Right renal cortex interstitium (tissue), 3 donors: ENCODE measurements at places on chromosomes 11 and 22. TPM values are rescaled to one million over a fixed set of nuclear protein-coding genes. Genes with fewer than 3 reads are reported as not detected.

The MS4A4A gene
- polyA plus RNA-seq: 6.6 TPM

GRCh38 chr11:109208121-109208520 lies 213.9 kb upstream of the C11orf87 start:
- no peak for DNase-seq

DNA sequence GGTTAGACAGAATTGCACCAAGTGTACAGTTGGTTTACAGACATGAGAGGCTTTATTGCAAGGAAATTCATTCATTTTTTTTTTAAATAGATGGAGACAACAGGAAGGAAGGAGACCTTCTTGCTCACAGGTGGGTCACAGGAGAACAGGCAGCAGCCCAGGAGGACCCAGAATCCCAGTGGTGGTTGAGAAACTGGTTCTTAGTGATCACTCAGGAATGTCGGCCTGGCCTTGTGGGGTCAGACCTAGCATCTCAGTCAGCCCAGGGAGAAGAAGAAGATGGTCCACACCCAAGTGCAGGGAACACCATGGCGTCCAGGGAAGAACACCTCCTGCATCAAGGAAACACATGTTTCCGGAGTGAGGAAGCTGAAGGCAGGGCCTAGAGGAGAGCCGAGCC lies 849 bp downstream of the KRTAP5-11 start:
- no peak for DNase-seq

DNA sequence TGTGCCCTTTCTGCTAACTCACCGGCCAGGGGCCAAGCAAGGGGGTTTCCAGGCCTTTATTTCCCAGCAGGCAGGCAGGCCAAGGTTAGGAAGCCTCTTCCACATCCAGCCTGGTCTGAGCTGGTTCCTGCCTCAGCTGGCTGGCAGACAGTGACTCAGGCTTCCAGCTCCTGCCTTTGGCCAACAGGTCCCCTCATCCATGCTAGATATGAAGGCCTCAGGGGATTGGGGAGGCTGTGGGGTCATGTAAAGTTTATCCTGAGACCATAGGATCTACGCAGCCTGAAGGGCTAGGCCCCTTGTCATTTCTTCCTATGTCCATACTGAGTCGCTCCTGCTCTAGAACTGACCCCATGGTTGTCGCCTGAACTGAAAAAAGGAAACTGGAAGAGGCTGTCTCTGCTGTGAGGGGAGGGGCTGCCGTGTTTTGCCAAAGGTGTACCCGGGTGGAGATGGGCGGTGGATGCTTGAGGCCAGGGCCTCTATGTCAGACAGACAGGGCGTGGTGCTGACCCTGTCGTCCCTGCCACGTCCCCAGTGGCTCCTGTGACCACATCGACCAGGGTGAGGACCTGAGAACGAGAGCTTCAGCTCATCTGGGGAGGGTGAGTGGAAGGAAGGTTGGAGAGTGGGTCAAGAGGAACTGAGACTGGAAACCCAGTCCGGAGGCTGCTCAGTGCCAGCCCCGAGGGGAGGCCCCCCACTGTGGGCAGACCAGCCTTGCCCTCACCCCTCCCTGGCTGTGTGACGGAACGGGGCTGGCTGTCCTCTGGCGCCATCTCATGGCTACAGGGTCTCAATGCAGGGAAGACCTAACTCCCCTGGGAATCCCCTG lies 17.0 kb downstream of the P2RY6 start:
- DNase-seq: peak; percentile 56

DNA sequence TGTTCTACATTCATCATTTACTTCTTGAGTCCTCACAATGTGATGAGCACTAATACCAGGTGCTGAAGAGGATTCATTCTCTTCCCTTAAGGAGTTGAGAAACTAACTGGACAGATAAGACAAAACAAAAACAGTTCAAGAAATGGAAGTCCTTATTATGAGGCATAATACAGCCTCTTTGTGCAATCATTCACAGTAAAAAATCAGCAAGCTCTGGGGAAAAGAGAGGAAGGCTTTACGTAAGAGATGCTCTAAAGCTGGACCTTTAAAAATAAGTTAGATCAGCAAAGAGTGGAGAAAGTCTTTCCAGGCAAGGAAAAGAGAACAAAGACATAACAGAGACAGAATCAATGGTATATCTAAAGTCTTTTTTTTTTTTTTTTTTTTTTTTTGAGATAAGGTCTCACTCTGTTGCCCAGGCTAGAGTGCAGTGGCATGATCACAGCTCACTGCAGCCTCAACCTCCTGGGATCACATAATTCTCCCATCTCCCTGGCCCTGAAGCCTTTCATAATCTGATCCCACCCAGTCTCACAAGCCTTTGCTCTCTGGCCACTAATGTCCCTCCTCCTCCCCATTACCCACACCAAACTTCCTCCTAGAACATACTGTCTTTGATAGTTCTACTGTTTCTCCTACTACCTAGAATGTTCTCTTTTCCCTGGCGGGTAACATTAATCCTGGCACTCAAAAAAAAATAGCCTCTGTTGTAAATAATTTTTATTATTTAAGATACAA lies 40.9 kb downstream of the MRTFA start:
- DNase-seq: no peak

GRCh38 chr11:2381494-2382128 lies 4.5 kb downstream of the CD81 start:
- no peak for DNase-seq

GRCh38 chr11:71206186-71206585 lies 46.2 kb downstream of the SHANK2 start:
- DNase-seq: no peak

DNA sequence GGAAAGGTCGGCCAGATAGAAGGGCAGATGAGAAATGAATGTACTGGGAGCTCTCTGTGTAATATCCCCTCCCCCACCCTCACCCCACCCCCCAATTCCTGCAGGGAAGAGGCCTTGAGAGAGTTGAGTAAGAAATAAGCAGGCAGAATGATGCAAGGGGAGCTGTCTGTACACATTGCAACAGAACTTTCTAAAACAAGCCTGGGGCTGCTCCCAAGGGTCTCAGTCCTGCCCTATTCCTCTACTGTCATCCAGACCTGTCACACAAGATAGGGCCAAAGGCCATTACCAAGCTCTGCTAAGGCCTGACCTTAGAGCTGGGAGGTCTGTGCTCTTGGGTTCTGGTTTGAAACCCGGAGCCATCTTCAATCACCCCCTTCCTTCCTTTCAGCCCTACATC lies 5.7 kb upstream of the DGAT2 start:
- DNase-seq: no peak

DNA sequence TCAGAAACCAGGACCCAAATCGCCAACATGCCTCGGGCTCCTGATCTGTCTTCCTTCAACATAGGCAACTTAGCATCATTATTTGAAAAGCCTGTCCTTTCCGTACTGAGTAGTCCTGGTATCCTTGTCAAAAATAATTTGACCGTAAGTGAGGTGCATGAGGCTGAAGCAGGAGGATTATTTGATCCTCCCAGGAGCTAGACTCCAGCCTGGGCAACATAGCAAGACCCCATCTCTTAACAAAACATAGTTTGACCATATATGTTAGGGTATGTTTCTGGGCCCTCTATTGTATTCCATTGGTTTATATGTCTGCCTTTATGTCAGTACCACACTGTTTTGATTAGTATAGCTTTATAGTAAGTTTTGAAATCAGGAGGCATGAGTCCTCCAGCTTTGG lies 112.5 kb downstream of the MICAL3 start:
- no peak for DNase-seq

- no peak for DNase-seq
Observed at GRCh38 chr11:122173074-122173450, 57.0 kb upstream of the BLID start.

The BATF2 gene
- 3.0 TPM for polyA plus RNA-seq

- no peak for DNase-seq
Observed at GRCh38 chr22:49664891-49665290, 162.8 kb downstream of the BRD1 start.

DNA sequence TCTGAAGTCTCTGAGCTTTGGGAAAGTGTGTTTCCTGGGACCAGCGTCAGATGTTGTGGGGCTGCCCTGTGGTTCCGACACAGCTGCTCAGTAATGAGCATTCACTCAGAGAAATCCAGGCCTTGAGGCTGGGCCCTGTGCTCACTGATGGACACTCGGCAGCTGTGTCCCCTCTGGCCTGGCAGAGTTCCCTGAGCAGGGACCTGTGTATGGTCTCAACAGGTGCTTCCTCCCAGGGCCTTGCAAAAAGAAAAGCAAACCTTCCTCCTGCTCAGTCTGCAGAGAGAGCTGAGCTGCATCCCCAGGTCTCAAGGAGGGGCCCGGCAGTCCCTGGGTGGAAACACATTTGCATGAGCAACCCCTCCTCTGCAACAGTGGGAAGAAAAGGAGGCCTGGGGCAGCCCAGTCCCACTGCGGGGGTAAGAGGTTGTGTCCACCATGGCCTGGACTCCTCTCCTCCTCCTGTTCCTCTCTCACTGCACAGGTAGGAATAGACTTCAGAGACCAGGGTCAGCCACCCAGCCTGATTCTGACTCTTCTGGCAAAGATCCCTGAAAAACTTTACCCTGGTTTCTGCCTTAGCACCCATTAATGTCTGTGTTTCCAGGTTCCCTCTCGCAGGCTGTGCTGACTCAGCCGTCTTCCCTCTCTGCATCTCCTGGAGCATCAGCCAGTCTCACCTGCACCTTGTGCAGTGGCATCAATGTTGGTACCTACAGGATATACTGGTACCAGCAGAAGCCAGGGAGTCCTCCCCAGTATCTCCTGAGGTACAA lies 131.2 kb downstream of the VPREB1 start:
- no peak for DNase-seq

DNA sequence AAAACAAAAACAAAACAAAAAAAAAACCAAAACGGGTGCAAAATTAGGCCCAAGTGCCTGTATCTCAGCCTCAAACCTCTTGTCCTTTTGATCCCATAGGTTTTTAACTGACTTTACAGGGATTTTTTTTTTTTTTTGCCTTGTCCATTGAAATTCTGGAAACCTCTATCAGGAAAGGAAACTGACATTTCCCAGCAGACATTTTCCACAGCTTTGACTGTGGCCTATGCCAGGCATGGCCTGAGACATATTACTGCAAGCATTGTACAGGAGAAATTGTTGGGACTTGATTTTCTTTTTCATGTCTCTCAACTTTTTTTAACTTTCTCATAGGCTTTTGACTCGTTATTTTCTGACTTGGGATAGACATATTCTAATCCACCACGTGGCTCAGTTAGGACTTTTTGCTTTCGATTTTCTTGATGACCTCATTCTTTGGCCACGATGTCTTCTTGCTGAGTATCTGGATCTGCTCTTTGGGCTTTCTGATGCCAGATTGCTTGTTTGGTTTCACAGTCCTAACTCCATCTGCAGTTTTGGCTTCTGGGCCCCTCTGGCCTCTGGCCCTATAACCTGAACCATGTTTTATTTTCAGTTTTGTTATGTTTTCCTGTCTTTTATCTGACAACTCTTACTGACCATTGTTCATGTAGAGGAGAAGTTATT lies 336.1 kb upstream of the C11orf87 start:
- DNase-seq: no peak

The JAML gene
- polyA plus RNA-seq: 2.4 TPM

The PKDREJ gene
- 0.28 TPM for polyA plus RNA-seq

GRCh38 chr22:36365020-36365411 lies 22.8 kb downstream of the MYH9 start:
- DNase-seq: no peak

DNA sequence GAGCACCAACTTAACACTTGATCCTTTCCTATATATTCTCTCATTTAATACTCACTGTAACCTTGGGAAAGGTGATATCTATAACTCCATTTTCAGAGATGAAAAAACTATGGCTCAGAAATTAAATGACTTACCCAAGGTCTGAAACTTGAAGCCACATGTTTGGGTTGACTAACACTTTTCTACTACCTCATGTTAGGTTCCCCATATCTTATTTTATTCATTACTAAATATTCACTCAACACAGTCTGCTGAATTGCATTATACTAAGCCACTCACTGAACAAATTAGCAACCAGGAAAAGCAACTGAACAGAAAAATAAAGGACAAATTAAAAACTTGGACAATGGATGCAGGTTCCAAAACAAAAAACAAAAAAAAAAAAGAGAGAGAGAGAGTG lies 59.9 kb downstream of the FAM168A start:
- no peak for DNase-seq

DNA sequence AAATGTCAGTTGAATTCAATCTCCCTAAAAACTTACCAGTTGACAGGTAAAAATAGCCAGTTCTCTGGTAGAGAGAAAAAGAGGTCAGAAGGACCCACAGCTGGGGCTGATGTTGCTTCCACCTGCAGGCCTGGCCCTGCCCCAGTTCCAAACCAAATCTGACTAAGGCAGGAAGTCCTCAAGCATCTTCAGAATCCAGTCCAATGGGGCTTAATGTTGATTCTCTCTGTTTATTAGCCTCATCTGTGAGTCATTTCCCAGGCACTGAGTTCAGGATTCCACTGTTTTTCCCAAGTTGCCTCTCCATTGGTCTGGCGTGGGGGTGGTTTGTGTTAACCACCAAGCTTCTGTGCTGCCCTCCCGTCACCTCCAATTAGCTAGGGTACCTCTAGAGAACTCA lies 601.8 kb downstream of the INSC start:
- no peak for DNase-seq

DNA sequence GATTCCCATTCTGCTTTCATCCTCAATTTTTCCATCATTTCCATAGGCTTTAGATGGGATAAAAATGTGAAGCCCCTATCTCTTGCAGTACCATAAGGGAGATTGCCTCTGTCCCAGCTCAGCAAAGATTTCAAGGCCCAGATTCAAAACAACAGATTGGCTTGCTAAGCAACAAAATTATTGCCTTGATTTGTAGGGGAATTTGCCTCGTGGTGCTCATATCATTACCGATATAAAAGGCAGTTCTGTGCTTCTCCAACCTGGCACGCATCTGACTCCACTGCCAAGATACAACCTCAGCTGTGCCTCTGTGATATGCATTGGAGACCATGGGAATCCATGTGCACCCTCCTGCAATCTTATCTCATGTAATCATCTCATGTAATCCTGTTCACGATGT lies 25.0 kb upstream of the CEP126 start:
- no peak for DNase-seq

The SULT4A1 gene
- polyA plus RNA-seq: 1.9 TPM

GRCh38 chr11:67053896-67054329 lies 2.7 kb upstream of the RHOD start:
- no peak for DNase-seq

- no peak for DNase-seq
Observed at GRCh38 chr11:1226226-1226985, 3.5 kb downstream of the MUC5B start.

GRCh38 chr22:47606426-47606825 lies 844.0 kb downstream of the TBC1D22A start:
- DNase-seq: no peak

GRCh38 chr11:65662247-65662798 lies 393 bp downstream of the RELA start:
- no peak for DNase-seq

- no peak for DNase-seq
Observed at GRCh38 chr22:35726933-35727332, 9.3 kb downstream of the APOL5 start.

GRCh38 chr11:117627259-117627658 lies 169.8 kb downstream of the DSCAML1 start:
- no peak for DNase-seq

The OR51E2 gene
- 0.64 TPM for polyA plus RNA-seq
